ENCODE measurements at places on chromosomes 16 and 17.

- DNase-seq = no peak
Observed at GRCh38 chr16:70255574-70255973, 3.8 kb upstream of the EXOSC6 start.

DNA sequence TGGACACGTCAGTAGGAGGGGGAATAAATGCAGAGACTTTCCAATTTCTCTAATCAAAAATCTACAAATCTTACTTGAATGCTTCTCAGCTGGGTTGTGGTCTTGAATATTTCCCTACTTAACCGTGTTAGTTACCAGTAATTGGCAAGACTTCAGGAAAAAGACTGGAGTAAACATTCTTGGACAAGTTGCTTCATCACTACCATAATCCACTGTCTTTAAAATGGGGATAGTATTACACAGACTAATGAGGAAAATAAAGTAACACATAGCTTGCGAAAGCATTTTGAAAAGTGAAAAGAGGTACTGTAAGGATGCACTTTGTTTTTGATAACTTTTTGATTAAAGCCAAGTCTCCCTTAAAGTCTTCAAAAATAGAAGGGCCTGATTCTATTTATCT, 18.4 kb downstream of the MYH1 start:
- DNase-seq = no peak

DNA sequence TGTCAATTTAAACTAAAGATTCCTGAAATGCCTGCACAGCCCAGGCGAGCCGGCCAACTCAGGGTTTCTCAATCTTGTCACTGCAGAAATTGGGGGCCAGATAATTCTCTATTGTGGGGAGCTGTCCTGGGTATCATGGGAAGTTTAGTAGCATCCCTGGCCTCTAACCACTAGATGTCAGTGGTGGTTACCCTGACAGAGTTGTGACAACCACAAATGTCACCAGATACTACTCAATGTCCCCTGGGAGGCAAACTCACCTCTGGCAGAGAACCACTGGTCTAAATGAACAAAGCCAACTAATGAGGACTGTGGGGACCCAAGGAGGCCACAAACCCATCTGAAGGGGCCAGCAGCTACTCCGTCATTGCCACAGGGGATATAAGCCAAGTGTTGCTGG, 90.9 kb downstream of the MYH11 start:
- DNase-seq = peak; percentile 48

DNA sequence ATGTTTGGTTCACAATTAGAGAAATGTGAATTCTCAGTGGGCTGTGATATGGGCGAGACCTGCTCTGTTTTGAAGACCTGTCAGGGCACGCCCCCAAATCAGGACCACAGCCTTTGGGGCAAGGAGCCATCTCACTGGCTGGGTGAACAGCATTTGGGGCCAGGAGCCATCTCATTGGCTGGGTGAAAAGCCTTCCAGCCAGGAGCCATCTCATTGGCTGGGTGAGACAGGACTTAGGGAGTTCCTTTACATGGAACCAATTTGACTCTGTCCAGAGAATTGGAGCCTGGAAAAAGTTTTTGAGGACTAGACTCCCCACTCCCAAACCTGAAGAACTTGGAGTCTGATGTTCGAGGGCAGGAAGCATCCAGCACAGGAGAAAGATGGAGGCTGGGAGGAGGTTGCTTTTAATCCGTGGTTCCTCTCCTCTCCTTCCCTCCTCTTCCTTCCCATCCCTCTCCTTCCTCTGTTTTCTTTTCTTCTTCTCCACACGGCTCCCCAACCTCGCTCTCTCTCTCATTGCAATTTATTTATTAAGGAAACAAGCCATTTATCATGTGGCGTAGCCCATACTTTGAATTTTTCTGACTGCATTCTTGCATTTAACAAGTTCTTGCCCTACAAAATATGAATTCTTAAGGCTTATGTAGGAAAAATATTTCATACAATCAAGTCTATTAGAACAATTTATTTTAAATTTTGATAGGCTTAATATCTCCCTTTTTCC, 19.7 kb downstream of the FOXL1 start:
- DNase-seq = no peak

GRCh38 chr16:63145411-63145810, 1109.2 kb upstream of the CDH8 start:
- DNase-seq = no peak

- no peak for DNase-seq
Observed at GRCh38 chr16:85332175-85332574, 219.9 kb upstream of the CIBAR2 start.

GRCh38 chr17:76161619-76162266, 20.7 kb upstream of the FOXJ1 start:
- DNase-seq = no peak

DNA sequence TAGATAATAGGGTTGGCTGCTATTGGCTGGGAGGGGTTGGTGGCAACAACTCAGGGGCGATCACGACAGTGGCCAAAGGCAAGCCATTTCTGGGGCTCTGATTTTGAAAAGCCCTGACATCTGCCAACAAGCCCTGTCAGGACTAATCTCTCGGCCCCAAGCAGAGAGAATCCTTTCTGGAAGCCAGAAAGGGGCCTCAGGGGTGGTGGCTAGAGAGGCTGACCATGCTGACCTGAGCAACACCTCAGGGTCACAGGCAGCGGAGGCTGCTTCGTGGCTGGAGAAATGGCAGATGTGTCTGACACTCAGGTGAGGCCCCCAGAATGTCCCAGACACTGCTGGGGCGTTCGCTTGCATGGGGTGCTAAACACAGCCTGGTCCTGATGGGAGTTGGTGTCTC, 35.0 kb upstream of the ZFP90 start:
- no peak for DNase-seq

DNA sequence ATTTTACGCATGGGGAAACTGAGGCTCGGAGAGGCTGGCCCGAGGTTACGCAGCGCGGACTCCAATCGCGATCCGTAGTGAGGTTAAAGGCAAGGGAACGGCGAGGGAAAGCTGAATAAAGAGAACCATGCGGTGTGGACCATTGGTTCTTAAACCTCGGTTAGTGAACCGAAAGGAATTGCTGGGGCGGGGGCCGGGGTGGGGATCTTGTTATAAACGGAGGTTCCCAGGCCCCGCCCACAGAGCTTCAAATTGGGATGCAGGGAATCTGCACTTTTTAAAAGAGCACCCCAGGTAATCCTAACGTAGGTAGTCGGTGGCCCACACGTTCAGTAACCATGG, 524 bp downstream of the IQCK start:
- no peak for DNase-seq

DNA sequence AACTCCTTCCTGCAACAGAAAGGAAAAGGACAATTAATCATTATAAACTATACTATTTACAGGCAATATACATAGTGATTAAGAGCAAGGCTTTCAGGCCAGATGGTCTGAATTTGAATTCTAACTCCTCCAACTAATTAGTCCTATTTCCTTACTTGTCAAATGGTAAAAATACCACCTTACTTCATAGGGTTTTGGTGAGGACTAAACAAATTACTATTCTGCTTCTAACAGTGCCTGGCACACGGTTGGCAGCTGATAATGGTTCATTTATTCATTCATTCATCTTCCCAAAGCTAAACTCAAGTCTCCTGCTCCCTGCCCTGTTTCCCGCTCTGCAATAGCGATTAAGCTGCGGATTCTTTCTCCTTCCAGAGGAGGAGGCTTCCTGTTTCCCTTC, 39.8 kb downstream of the DCUN1D3 start:
- DNase-seq = no peak

DNA sequence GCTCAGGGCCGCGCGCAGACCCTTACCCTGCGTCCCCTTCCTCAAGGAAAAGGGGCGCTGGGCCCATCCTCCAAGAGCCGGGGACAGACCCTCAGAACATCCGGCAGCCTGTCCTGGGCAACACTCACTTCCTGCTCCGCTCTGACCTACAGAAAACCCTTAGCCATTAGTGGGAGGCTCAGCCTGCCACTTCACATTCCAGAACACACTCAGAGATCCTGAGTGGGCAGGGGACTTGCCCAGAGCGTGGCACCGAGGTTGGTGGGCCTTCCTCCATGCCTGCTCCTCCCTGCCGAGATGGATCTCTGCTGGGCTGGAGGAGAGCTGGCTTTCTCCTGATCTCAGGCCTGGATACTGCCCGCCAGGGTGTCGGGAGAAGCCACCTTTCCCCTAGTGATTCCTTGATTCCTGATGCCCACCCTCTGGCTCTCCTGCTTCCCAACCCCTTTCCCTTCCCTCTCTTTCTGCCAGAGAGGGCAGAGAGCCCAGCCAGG, 1.5 kb downstream of the SCARF1 start:
- DNase-seq = no peak

- DNase-seq = no peak
Observed at GRCh38 chr17:36623281-36623680, 21.9 kb downstream of the MRM1 start.

DNA sequence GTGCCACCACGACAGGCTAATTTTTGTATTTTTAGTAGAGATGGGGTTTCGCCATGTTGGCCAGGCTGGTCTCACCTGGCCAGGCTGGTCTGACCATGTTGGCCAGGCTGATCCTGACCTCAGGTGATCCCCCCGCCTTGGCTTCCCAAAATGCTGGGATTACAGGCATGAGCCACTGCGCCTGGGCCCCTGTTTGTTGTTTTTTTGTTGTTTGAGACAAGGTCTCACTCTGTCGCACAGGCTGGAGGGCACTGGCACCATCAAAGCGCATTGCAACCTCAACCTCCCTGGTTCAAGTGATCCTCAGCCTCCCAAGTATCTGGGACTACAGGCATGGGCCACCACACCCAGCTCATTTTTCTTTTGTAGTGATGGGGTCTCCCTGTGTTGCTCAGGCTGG, 43.7 kb upstream of the TAOK1 start:
- DNase-seq = no peak

DNA sequence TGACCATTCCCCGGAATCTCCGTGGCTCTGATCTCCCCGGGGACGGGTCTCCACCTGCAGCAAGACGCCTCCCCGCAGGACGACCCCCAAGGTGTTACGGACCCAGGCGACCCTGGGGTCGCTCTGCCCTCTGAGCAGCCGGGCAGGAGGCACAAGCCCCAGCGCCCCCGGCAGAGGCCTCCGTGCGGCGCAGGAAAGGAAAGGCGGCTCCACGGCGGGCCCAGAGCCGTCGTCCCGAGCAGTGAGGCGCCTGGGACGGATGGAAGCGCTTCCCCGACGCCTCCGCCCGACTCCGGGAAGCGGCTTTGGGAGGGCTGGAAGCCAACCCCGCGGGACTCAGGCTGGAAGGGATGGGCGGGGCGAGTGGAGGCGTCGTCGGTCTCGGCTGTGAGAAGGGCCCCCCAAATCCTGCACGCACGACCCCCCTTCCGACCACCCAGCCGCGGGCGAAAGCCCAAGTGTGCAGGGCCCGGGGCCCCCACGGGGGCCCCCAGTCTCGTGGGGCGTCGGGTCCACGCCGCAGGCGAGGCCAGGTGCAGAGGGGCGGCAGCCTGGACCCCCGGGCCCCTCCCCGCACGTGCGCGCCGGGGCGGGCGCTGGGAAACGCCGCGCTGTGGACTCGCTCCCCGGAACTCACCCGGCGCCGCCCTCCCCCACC, 32.7 kb upstream of the RPH3AL start:
- peak; percentile 11 for DNase-seq

GRCh38 chr17:81402530-81402941, 7.3 kb downstream of the BAHCC1 start:
- DNase-seq = no peak

GRCh38 chr16:79267781-79268180, 332.8 kb downstream of the MAF start:
- DNase-seq = no peak

- no peak for DNase-seq
Observed at GRCh38 chr16:66695935-66696668, 441 bp downstream of the CMTM4 start.

DNA sequence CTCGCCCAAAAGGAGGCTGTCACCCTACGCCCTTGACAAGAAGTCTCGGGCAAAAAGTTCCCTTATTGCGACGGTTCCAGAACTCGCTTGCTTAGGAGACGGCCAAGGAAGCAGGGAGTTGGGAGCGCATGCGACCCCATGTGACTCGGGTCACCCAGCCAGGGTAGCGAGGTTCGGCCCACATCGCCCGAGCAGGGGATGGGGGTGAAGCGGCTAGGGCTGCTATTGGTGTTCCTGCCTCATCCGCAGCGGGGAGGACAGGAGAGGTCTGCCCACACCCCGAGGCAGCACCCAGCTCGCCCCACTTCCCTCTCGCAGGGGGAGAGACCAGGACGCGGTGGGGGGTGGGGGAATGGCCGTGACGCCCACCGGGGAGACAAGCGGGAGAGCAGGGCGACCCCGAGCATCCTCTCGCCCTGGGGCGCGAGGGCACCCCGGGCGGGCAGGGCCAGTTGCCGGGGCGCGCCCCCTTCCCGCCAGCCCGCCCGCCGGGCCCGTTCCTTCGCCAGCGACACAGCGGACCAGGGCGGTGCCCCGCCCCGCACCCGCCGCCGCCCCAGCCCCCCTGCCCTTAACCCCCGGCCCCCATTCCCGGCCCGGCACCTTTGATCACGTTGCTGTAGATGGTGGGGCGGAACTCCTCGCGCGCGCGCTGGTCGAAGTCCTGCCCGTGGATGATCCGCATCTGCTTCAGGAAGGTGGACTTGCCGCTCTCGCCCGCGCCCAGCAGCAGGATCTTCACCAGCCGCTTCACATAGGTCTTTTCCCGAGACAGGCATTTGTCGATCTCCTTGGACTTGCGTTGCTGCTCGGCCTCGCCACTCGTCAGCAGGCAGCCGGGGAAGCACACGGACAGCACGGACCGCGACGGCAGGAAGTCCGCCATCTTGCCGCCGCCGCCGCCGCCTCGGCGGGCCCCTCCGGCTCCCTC, 567 bp downstream of the GNA13 start:
- DNase-seq = peak; percentile 52

GRCh38 chr16:17356243-17356933, 114.4 kb downstream of the XYLT1 start:
- DNase-seq = no peak

GRCh38 chr16:84557504-84557903, 53.0 kb upstream of the MEAK7 start:
- DNase-seq = no peak

GRCh38 chr16:29675811-29676643, 3.0 kb upstream of the QPRT start:
- DNase-seq = peak; percentile 40

DNA sequence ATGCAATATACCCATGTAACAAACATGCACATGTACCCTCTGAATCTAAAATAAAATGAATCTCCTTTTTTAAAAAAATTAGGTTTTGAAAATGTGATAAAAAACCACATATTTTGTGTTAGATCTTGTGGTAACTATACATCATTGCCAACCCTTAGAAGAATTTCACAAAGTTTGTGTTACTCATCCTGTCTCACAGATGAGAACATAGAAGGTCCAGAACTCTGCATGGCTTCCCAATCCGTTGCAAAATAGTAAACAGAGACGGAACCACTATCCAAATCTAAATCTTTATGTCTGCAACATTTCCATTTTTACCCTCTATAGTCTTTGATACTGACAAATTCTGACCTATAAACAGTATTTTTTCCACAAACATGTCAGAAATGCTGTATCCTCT, 759.9 kb downstream of the KCNJ2 start:
- no peak for DNase-seq

GRCh38 chr17:7290685-7291084, 3.8 kb downstream of the YBX2 start:
- no peak for DNase-seq

All from CD4-positive, alpha-beta T cell treated with Interleukin-12 subunit alpha and Interleukin-12 subunit beta, for 1 hour (primary cell).